ENCODE measurements at places on chromosomes 1 and 21.

GRCh38 chr1:27571439-27572018 lies 32.4 kb downstream of the AHDC1 start:
- ATAC-seq = no peak

- ATAC-seq = no peak
These were observed 52.1 kb downstream of the FMO4 start for GRCh38 chr1:171366085-171366484.

GRCh38 chr1:225962440-225962975 lies 21.5 kb upstream of the LEFTY2 start:
- ATAC-seq = no peak

- no peak for ATAC-seq
These were observed 1.7 kb downstream of the DYNLT4 start for GRCh38 chr1:44805311-44806024.

- ATAC-seq = no peak
These were observed 16.7 kb downstream of the KDM1A start for GRCh38 chr1:23035823-23036452.

- no peak for ATAC-seq
These were observed 97.0 kb upstream of the GJB5 start for GRCh38 chr1:34657849-34658248.

- ATAC-seq = no peak
These were observed 14.1 kb upstream of the SLC19A2 start for GRCh38 chr1:169499807-169500206.

- no peak for ATAC-seq
These were observed 17.6 kb downstream of the CLCN6 start for GRCh38 chr1:11823366-11824137.

DNA sequence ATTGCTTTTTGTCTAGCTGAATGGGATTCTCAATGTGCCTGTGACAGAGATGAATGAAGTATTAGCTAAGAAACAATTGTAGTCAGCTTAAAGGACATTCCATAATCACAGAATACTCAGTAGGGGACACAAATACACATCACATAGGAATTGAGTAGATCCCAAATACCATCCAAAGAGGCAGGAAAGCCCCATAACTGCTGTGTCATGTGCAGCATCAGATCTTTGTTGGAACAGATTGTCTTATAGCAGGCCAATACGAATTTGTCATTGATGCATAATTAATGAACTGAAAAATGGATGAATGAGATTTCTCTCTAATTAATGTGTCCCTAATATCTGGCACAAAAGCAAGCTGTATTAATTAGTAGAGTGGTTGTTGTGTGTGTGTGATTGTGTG lies 82.3 kb upstream of the S1PR1 start:
- ATAC-seq = no peak

DNA sequence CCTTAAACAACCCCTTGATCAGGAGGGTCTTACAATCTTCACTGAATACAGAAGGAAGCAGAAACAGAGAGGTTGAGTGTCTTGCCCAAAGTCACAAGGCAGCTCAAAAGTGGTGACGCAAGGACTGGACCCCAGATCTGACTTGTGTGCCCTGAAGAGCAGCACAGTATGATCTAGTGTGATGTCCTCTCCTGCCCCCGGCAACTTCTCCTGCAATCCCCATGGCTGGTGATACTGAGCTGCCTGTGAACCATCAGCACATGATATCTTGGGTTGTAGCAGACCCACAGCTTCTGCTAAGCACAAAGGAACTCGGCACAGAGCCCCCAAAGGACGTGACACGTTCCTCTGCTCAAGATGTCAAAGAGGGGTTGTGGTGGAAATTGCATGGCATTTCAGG lies 51.2 kb upstream of the EDN2 start:
- no peak for ATAC-seq

- no peak for ATAC-seq
These were observed 11.5 kb downstream of the USP1 start for GRCh38 chr1:62448221-62448933.

DNA sequence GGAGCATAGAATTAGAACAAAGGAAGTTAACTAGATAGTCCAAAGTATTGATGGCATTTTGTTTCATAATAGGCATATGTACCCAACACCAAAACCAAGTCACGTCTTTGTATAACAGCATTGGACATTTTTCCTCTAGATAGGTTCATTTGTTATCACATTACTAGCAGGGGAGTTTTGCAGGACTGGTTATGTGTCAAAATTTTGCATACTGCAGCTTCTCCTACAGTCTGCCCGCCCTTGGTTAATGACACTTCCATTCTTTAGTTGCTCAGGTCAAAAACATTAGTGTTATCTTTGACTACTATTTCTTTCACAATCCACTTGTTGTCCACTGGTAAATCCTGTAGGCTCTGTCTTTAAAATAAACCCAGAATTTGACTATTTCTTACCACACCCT lies 8.9 kb downstream of the CAPZA1 start:
- ATAC-seq = no peak

- ATAC-seq = peak; percentile 86
These were observed 126.9 kb downstream of the CLIC6 start for GRCh38 chr21:34795548-34796180.

DNA sequence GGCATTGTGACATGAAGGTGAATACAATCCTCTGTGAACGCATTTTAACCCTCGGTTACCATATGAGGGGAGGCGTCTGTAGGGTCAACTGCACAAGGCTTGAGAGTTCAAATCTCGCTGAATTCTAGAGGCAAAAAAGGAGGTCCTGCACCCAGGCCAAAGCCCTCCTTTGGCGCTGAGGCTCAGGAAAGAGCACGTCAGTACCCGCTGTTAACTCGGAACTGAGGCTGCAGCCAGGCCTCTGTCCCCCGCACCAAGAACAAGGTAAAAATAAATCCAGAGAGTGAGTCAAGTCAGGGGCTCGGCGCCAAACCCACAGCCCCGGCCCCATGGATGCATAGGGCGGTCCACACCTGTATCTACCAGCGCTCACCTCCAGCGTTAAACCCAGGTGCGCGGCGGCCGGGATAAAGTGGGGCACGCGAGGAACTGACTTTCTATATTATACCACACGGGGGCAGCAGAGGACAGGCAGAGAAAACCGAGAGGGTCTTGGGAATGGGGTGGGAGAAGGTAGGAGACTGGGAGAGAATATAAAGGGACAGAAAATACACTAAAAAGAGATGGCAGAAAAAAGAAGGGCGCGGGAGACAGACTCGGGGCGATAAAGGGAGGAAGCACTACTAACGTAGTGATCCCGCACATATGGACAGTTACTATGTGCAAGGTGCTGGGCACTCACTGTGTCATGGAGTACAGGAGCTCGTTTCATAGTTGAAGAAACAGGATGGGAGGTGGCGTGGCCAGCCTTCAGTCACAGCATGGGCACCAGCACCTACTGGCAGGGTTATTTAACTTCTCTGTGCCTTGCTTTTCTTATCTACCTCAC lies 54.9 kb downstream of the DMRTA2 start:
- ATAC-seq = peak; percentile 81

DNA sequence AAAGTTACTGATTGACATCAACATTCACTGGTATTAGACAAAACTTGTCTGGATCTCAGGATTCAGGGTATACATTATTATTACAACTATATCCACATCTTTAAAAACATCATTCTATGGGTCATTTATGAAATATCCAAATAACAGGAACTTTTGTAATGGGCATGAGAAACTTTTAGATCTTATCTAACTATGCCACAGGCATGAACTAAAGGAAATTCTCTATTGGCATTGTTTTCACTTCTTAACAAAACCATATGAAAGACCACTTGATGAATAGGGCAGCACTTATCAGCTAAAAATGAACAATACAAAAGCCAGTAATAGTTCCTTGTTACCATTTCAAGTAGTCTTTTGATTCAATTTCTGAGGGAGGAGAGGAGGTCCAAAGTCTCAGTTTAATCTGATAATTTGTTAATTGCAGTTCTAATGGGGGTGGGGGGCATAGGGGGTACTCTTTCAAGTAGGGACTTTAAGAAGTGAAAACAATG lies 30.8 kb upstream of the CPLANE2 start:
- ATAC-seq = no peak

DNA sequence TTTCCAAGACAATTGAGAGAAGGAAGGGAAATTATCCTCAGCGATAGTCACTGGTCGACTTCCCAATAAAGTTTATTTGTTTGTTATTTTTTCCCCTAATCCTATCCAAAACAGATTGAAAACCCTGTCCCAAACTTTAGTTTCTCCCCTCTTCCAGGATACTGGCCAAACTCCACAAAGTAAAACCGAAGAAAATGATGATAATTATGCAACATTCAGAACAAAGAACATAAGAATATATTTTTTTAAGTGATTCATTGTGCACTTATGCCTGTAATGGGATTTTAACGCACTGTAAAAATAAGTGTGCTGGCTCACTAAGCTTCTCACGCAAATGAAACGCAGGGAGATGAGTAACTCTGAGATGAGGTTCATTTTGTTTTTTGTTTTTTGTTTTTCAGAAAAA lies 6.0 kb downstream of the GLIS1 start:
- ATAC-seq = no peak

- ATAC-seq = peak; percentile 83
These were observed 12.7 kb upstream of the PLCH2 start for GRCh38 chr1:2463396-2463795.

- peak; percentile 76 for ATAC-seq
These were observed 205.3 kb downstream of the DAB1 start for GRCh38 chr1:57218487-57219079.

DNA sequence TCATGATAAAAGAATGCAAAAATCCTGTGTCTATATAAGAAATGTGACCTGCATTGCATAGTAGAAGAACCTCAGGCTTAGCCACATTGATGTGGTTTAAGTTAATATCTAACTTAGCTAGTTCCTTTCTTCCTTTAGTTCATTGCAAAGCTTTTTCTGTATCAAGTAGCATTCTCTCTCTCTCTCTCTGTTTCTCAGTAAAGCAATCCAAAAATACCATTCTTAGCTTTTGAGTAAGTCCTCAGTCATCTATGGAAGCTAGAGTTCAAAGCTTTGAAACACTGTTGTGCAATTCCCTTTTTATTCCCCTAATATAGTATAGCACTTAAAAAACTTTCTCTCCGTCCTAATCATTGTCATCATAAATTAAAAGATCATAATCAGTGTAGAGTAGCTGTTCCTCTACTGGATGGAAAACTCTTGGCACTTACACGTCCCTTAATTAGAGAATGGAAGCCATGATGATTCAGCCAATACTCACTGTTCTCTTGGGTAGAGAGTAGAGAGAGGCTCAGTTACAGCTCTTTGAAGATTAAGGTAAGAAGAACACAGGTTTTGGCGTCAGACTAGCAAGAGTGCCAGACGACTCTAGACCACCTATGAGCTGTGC lies 350.3 kb upstream of the LYPLAL1 start:
- no peak for ATAC-seq

DNA sequence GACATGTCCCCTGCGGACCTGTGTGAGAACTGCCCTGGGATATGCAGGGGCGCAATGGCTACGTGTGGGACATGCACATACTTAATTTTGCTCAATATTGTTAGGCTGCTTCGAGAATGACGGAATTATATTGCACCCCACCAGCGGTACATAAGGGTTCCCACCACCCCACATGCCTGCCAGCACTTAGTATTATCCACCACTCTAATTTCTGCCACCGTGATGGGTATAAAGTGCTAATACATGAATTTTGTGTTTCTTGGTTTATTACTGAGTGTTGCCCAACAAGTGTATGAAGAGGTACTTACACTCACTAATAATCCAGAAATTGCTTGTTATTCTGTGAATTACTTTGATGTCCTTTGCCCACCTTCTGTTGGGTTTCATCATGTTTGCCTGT lies 52.1 kb upstream of the ACOT11 start:
- no peak for ATAC-seq

DNA sequence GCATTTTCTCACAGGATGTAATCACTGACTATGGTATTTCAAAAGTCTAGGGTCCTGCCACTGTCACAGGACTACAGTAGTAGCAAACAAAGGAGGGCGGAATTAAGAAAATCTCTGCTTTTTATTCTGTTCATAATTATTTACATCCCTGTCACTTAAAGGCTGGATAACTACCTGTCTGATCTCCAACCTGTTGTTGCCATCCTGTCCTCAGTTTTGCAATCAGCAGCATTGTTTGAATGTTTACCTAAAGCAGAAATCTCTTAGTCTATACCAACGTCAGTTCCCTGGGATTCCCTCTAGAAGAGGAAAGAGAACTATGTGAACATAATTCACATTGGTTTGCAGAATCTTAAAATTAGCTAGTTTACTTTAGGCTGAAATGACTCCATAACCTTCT lies 218.5 kb downstream of the PBX1 start:
- ATAC-seq = no peak

DNA sequence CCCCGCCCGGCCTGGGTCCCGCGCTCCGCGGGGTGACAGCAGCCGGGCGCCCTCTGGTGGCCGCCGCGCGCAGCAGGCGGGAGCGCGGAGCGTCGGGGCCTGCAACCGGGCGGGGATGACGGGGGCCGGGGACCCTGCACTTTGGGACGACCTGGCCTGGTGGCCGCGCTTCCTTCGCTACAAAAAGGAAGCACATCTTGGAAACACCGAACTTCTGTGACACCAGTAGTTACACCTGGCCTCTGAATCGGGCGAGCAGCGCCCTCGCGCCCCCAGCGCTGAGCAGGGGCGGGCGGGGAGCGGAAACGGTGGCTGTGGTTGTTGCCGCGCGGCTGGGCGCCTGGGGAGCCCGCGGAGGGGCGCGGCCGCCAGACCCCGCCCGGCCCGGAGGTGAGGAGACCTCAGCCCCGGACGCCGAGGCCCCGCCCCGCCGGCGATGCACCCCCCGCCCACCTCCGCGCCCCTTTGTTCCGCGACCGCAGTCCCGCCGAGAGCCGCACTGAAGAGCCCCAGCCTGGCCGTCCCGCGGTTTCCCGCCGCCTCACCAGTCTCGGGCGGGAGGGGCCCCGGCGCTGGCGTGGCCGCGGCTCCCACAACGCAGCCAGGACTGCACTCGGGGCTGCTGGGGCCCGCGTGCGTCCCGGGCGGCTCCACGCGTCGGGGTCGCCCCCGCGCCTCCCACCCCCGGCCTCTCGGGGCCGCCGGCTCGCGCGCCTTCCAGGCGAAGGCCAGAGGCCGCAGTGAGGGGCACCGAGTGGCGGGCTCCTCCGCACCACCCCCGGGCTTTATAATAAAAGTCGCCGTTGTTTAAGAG lies 59.3 kb downstream of the H3-3A start:
- peak; percentile 76 for ATAC-seq

GRCh38 chr21:46340998-46341397 lies 17.0 kb downstream of the PCNT start:
- ATAC-seq = no peak

DNA sequence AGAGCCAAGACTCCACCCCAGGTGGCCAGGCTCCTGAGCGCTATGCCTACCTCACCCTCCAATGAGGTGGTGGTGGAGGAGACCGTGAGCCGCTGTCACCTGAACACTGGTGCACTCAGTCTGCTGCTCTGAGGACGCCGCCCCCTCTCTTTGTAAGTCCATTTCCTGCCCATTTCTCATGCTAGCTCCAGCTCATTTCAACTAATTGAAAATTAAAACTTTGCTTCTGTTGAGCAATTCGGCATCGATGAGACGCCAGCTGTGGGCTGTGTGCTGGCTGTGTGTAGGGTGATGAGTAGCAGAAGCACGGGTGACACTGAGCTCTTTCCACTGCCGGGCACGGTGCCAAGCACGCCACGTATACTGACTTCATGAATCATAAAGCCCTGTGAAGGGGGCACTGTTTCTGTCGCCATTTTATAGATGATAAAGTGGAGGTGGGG lies 11.2 kb downstream of the TNFRSF1B start:
- ATAC-seq = no peak

GRCh38 chr1:35049116-35049515 lies 17.4 kb upstream of the ZMYM6 start:
- ATAC-seq = no peak

Measured in motor neuron (in vitro differentiated cells).